ENCODE measurements at places on chromosomes 16 and 17.

DNA sequence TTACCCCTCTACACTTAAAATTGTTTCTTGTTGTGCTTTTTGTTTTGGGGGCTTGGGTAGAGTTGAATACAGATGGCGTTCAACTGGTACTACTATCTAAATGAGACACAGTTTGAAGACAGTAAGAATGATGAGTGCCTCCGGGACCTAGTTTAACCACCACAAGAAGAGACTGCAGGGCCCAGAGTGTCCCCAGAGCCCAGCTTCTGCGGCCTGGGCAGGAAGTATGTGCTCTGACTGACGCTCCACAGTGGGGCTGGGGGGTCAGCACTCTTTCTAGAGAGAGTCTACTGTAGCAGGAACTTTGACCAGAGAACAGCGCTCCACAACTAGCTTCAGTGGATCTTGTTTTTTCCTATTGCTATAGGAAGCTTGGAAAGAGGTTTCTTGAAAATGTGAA, 174.0 kb downstream of the VPS53 start:
- DNase-seq = no peak

- DNase-seq = no peak
Observed at GRCh38 chr16:50718061-50718760, 23.7 kb upstream of the CYLD start.

GRCh38 chr17:51640108-51640622, 379.8 kb downstream of the UTP18 start:
- no peak for DNase-seq

- DNase-seq = peak; percentile 54
Observed at GRCh38 chr16:4505356-4506147, 29.4 kb downstream of the HMOX2 start.

DNA sequence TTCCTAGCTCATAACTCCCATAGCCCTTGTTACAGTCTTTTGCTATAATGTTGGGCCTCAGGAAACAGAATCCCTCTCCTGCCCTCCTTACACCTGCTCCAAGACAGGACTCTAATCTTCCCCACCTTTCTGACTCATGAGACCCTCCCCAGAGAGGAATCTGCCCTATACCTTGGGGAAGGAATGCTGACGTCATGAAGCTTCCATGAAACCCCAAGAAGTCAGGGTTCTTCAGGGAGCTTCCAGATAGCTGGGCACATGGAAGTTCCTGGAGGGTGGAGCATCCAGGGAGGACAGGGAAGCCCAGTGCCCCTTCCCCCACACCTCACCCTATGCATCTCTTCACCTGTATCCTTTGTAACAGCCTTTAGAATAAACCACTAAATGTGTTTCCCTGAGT, 285.7 kb downstream of the SOX9 start:
- DNase-seq = no peak

Measured in activated T-cell treated with anti-CD3 and anti-CD28 coated beads for 4 hours (primary cell).